Kidney (tissue), 22 donors: ENCODE measurements at places on chromosomes 16 and 17. TPM values are rescaled to one million over a fixed set of nuclear protein-coding genes. Genes with fewer than 3 reads are reported as not detected.

GRCh38 chr17:48451489-48451888, 21.5 kb upstream of the SKAP1 start:
- no peak for DNase-seq

Gene CIAPIN1
- total RNA-seq: 53.6 TPM

GRCh38 chr17:19341211-19341631, 21.3 kb downstream of the B9D1 start:
- no peak for DNase-seq

DNA sequence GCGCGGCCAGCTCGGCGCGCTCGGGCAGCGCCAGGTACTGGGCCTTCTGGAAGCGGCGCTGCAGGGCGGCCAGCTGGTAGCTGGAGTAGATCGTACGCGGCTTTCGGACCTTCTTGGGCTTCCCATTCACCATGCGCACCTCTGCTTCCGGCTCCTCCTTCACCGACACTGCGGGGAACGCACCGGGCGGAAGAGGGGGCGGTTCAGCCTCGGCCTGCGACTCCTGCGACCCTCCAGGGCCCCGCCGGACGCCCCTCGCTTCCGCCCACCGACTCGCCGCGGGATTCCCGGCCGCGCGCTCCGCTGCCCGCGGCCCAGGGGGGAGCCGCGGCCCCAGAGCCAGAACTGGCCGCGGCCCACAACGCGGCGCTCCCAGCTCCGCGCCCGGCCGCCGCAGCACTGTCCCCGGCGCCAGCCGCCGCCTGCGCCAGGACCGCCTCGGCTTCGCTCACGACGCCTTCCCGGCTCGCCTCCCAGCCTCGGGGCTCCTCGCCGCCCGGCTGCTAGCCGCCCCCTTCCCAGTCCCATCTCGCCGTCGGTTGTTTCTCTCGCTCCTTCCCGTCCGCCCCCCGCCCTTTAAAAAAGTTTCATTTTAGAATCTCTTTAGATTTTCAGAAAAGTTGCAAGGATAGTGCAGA, 1.5 kb downstream of the DLX3 start:
- no peak for DNase-seq

Gene PIRT
- total RNA-seq: not detected

Gene CRHR1
- not detected for total RNA-seq

GRCh38 chr17:36657763-36658490, 56.5 kb downstream of the MRM1 start:
- DNase-seq: peak; percentile 91

DNA sequence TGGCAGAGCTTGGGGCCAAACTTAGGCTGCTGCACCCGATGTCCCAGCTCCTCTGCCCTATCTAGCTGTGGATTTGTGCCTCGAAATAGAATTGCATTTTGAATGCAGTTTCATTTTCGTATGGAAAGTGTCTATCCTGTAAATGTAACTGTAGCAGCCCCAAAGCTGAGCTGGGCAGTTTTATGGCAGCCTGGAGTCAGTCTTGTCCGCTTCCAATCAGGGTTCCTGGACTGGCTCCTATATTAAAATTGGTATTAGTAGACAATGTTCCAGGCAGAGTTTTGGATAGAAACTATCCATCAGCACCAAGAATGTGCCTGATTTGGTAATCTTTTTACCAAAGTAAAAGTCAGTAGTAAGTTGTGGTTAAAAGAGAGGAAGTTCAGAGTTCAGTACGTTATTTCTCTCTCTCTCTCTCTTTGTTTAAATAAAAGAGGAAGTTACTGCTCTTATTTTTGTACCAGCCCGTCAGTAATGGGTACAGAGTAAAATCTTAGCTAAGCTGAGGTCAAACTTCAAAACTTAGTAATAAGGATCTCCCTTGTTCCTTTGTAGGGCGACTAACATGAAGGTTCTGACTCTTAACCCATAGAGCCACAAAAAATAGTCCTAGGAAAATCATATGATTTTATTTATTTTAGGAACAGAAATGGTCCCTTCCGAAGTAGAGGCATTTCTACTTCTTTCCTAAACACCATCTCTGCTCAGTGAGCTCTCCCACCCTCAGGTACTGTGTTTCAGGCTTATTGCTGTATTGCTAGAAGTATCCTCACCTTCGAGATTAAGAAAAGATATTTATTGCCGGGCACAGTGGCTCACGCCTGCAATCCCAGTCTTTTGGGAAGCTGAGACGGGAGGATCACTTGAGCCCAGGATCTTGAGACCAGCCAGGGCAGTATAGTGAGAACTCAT, 28.0 kb downstream of the PRKCB start:
- no peak for DNase-seq

Gene TMEM256
- total RNA-seq: 55.8 TPM

DNA sequence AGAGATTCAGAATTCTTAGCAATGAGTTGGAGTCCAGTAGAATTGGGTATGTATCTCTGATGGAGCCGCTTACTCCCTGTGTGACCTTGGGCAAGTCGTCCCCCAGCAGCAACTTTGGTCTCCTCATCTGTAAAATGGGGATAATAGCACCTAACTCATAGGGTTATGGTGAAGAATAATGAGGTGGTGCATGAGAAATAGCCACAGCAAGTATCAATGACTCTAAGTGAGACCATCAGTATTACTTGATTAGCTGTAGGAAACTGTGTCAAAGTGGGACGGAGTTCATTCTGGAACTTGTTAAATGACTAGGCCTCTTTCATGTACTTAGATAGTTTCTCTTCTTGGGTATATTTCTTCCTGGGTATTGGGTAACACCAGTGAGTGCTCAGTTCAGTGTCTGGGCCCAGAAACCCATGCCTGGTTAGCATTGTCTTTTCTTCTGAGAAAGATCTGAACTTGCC, 6.4 kb downstream of the PRKCB start:
- no peak for DNase-seq

Gene RMI2
- 4.6 TPM for total RNA-seq

Gene KRT32
- total RNA-seq: not detected

GRCh38 chr16:53126390-53126789, 71.6 kb downstream of the CHD9 start:
- DNase-seq: no peak

DNA sequence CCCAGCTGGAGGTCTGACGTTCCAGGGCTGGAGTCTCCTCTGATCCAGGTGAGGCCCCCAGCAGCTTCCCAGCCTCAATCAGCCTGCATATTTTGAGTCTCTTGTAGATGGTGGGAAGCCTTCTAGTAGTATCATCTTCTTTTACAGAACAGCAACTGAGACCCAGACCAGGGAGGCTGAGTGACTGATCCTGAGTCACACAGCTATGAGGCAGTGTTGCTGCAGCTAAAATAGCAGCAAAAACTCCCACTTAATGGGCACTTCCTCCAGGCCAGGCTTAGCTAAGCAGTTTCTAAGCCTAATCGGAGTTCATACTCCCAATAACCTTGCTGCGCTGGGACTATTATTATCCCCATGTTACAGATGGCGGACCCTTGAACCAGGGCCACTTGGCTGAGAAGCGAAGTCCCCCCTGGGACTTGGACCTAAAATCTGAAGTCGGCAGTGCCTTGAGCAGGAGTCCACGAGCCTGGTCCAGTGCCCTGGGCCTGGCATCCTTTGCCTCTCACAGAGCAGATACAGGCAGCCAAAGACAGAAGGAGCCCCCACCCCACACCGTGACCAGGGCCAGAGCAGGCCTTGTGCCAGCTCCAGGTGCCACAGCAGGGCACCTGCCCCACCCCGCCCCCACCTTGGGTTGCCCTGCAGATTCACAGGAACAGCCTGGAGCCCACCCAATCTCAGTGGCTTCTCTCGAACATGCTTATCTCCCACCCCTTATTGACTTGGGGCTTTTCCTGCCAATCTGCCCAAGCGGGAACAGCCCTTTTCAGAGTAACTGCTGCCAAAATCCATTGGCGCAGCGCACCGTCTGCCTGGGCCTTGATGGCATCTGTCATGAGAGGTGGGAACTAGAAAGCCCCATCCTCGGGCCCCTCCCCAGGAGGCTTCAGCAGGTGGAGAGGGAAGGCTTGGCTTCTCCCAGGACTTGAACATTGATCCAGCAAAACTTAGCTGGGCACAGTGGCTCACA, 65.1 kb downstream of the SOCS1 start:
- no peak for DNase-seq

DNA sequence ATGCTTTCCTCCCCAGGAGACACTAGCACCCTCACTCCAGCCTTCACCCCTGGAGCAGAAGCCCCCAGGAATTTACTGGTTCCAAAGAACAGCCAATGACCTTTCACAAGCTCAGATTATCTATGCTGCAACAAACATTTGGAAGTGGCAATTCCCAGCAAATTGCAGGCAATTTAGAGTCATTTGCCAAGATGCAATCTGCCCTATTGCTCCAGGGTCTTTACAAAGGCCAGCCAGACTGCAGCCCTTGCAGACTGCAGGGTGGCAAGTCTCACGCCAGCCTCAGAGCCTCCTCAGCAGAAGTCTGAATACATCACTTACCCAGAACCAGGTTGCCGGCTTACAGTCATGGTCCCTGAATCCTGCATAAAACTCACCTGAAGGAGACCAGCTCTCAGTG, 21.8 kb downstream of the AXIN1 start:
- no peak for DNase-seq

Gene KLHL10
- 0.28 TPM for total RNA-seq

- DNase-seq: no peak
Observed at GRCh38 chr16:35687781-35688180, 2228.4 kb downstream of the TP53TG3F start.

GRCh38 chr17:43576563-43577229, 30.6 kb upstream of the ETV4 start:
- peak; percentile 90 for DNase-seq

DNA sequence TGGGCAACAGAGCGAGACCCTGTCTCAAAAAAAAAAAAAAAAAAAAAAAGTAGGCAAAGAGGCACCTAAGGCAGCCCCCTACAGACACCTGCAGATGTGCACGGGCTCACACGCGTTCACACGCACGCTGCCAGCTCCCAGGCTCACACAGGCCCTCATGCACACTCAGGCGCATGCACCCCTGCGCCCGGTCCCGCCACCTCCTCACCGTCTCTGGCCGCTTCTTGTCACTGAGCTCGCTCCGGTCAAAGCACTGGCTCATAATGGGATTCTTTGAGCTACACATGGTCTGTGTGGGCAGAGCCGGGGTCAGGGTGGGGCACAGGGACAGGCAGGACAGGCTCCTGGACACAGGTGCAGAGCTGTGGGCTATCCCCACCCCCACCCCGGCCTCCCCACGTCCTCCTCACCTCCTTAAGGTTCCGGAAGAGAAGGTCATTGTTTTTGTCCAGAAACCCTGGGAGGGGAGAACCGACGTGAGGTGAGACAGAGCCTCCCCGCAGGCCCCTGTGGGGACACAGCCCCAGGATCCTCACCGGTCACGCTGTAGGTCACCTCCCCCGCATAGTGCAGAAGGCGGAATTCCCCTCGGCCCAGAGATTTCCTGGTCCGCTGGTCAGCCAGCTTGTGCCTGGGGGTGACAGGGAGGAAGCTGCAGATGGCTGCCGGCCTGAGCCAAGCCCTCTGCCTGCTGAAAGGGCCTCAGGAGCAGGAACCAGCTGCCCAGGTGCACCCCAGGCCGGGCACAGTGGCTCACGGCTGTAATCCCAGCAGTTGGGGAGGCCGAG, 17.9 kb downstream of the MYO1C start:
- peak; percentile 66 for DNase-seq

- no peak for DNase-seq
Observed at GRCh38 chr17:50221864-50222545, 20.6 kb upstream of the COL1A1 start.

GRCh38 chr16:67163164-67163998, 1.2 kb upstream of the HSF4 start:
- DNase-seq: peak; percentile 75

- no peak for DNase-seq
Observed at GRCh38 chr17:83041305-83041704, 38.1 kb upstream of the METRNL start.

DNA sequence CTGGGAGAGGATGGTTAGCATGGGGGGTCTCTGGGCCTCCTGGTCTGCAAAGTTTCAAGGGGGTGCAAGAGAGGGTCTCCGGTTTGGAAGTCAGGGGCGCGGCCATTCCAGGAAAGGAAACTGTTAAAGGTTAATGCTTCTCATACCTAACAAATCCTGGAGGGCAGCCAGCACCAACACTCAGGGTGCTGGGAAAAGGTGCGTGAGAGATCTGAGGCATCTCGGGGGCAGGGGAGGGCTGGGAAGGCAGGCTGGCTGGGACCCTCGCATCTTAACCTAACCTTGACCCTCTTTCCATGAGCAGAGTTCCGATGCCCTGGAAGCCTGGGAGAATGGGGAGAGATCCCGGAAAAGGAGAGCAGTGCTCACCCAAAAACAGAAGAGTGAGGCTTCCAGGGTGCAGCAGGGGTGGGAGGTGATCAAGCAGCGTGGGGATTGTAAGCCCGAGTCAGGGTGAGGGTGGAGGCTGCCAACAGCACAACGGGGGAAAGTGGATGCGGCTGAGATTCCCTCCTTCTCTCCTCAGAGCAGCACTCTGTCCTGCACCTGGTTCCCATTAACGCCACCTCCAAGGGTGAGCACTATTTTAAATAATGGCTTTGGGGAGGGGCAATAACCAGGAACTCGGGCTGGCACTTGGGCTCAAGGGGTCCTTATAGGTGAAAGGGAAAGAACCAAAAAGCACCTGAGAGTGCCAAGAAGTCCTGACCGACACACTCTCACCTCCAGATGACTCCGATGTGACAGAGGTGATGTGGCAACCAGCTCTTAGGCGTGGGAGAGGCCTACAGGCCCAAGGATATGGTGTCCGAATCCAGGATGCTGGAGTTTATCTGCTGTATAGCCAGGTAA, 996 bp downstream of the TNFSF13 start:
- DNase-seq: no peak
